ENCODE measurements at places on chromosomes 13 and 19. TPM values are rescaled to one million over a fixed set of nuclear protein-coding genes. Genes with fewer than 3 reads are reported as not detected.

The CYP4F2 gene
- total RNA-seq, result 0.42 TPM

The CCL25 gene
- not detected for total RNA-seq

The ZGLP1 gene
- 2.4 TPM for total RNA-seq

The SIGLEC5 gene
- not detected for total RNA-seq

The EML2 gene
- 59.8 TPM for total RNA-seq

Data from A375 (cell line).